ENCODE measurements at places on chromosomes 1 and 21. TPM values are rescaled to one million over a fixed set of nuclear protein-coding genes. Genes with fewer than 3 reads are reported as not detected.

- DNase-seq = no peak
These were observed 21.5 kb upstream of the LYST start for GRCh38 chr1:235888119-235888643.

NPHP4 gene
- 14.0 TPM for polyA plus RNA-seq

DNA sequence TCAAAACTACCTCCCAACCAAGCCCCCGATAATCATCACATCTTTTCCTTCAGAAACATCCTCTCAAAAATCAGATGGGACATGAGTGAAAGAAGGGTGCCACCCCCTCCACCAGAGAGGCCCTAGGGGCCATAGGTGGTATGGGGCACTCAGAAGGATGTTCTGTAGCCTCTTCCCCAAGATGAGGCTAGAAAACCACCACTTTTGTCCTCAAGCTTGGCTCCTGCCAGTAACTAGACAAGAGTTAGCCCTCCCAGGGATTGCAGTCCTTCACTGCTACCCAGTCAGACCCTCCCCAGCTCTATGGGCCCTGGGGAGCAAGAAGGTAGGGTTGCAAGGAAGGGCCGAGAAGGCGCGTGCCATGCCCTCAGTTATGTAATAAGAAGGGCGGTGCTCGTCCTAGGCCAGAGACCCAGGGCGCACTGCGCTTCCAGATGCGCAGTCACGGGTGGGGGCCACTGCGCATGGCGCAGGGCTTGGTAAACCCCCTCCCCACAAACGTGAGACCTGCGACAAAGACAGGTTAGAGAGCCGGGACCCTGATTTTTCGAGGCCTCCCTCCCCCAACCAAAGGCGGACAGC is 69.7 kb downstream of the CD46 start:
- no peak for DNase-seq

DNA sequence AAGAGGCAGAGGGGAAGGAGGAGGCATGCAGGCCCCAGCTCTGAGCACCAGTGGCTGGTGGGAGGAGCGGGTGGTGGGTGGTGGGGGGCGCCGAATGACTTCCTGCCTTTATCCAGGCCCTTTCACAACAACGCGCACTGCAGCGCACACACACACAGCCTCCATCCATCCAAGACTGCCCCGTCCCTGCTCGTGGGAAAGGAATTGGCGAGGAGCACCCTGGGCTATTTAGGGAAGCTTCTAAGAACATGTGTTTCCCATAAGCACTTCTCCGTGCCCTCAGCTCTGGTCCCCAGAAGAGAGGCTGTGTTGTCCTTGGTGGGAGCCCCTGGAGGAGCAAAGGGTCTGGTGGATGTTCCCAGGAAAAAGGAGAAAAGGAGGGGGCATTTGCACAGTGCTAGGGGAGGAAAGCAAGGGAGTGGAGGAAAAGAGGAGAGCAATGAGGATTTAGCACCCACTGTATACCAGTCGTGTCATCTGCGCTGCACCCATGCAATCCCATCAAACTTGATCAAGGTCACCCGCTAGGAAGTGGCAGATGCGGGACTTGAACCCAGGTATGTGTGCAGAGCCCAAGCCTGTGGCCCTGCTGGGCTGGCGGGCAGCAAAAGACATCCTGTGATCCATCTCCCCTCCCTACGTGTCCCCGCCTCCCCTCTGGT is 28.1 kb downstream of the EPHA2 start:
- DNase-seq = no peak

CFHR4 gene
- not detected for polyA plus RNA-seq

DNA sequence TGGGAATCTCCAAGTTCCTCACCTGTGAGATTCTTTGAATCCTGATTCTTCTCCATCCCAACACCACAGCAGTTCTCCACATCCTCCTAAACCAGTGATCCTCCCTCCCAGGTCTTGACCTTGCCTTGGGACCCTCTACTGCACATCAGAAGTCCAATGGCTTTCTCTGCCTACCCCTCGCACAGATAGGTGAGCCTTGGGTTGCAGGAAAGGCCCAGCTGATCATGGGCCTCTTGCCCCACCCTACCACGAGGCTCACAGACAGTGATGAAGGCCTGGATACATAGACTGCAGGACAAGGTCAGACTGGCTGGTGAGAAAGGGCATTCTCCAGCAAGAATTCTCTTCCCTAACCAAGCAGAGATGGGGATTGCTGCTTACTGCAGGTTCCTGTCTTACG is 825 bp downstream of the FABP3 start:
- no peak for DNase-seq

DNA sequence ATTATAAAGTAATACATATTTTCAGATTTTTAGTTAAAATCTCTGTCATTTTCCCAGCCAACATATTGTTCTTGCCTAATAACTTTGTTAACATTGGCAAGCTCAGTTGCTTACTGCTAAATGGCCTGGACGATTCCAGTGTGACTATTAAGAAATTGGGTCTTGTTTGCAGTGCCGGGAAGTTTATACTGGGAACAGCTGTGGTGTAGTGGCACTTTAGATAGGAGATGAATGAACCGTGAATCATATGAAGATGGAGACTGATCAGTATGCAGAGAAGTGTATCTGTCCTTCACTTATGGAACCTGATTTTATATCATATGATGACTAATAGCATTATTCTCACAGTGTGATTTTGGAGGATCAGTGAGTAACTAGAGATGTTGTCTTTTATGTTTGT is 3.3 kb downstream of the CHRM3 start:
- DNase-seq = no peak

DNA sequence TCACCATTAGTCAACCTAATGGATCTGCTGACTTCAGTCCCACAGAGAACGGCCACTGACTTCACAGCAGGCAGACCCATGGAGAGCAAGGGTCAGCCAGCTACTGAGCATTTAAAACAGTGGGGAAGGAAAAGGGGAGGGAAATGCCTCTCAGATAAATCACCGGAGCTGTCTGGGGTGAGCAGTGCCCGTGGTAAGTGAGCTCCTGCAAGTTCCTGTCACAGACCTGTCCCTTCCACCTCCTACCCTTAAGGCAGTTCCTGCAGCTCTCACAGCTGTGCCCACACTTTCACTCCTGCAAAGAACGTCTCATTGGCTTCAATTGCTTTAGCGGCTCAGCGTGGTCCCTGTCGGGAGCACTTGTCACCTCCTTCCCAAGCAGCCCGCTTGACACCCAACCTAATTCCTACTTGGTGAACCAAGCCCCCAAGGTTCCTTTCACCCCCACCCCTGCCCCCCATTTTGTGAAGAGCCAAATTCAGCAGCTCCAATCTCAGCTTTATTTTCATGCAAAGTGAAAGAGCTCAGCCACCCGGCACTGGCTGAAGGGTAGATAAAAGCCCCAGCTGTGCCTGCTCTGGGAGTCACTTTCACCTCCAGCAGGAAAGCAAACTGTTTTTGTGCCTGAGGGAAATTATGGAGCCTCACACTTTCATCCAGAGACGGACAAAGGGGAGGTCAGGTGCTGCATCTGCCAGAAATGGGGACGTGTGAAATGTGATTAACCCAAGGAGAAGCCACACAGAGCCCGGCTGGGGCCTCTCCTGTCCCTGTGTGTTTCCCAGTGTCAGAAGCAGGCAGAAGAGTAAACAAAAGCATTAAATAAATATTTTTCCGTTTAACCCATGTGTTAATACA is 306.2 kb downstream of the TTLL7 start:
- DNase-seq = peak; percentile 47

NDUFV3 gene
- 38.7 TPM for polyA plus RNA-seq

FCRLA gene
- 0.11 TPM for polyA plus RNA-seq

PLA2G2F gene
- polyA plus RNA-seq = not detected

GLRX2 gene
- polyA plus RNA-seq = 16.4 TPM

GRCh38 chr21:40433538-40433937 is 413.4 kb downstream of the DSCAM start:
- DNase-seq = no peak

DNA sequence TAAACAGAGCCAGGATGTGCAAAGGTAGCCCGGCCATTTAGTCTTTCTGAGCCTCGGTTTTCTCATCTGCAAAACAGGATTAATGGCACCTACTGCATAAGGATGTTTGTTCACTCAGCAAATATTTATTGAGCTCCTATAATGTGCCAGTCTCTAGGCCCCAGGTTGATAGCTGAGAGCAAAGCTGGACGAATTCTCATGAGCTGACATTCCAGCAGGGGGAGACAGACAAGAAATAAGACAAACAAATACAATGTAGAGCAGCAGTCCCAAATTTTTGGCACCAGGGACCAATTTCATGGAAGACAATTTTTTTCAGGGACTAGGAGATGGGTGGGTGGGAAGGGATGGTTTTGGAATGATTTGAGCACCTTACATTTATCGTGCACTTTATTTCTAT is 74.3 kb upstream of the PAX7 start:
- DNase-seq = no peak

- no peak for DNase-seq
These were observed 191.4 kb downstream of the DAB1 start for GRCh38 chr1:57232500-57232899.

NBPF20 gene
- 1.0 TPM for polyA plus RNA-seq

GRCh38 chr1:1407636-1408318 is 684 bp upstream of the MRPL20 start:
- no peak for DNase-seq

GRCh38 chr1:234760303-234760723 is 150.3 kb upstream of the IRF2BP2 start:
- DNase-seq = no peak

SLAMF7 gene
- polyA plus RNA-seq = 0.44 TPM

DNA sequence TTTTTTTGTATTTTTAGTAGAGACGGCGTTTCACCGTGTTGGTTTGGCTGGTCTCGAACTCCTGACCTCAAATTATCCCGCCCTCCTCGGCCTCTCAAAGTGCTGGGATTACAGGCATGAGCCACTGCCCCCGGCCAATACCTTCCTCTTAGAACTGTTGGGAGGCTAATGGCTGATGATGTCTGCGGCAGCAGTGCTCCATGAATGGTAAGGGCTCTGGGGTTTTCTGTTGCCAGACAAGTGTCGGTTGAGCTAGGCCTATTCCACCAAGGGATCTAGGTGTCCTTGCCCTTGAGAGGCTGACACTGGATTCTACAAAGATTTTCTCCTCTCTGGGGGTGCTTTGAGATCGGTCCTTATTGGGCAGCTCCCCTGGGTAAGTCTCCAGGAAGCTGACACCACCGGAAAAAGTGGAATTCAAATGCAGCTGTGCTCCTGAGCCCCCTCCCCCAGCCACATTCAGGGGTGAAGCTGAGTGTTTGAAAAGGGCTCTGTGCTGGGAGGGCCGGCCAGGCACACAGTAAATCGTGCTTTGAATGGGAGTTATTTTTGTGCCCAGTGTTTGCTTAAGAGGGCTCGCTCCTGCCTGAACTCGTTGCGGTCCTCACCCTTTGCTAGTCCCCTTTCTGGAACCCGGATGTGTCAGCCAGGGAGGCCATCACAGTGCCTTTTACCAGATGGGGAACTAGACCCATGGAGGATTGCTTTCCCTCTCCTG is 5.2 kb downstream of the SOX13 start:
- DNase-seq = no peak

- no peak for DNase-seq
These were observed 63.4 kb upstream of the SRSF10 start for GRCh38 chr1:24043345-24044032.

PEX19 gene
- polyA plus RNA-seq = 81.9 TPM

GRCh38 chr1:240352769-240353168 is 259.2 kb downstream of the GREM2 start:
- no peak for DNase-seq

AMY2A gene
- polyA plus RNA-seq = not detected

DNA sequence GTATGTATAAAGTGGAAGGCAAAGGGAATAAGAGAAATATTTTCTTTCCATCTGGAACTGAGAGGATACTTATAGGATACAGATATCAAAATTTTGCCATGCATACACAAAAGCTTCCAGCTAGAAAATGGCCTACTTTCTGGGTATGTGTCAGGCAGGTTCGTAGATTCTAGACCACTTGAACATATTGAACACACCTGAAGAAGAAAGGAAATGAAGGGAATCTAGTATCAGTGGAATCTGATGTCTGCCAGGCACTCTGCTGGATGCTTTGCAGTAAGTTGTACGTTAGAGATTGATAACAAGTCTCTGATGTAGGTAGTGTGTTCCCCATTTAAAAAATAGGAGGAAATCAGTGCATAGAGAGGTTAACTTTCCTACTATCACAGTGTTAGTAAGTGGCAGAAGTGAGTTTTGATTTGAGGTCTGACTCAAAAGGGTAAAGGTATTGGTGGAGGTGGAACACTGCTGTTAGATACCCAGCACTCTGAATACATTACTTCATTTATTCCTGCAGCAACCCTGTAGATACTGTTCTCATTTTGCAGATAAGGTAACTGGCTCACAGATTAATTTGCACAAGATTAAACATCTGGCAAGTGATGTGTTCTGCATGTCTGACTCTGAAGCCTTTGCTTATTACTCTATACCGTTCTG is 3.0 kb downstream of the CAMSAP2 start:
- no peak for DNase-seq

- no peak for DNase-seq
These were observed 8.4 kb upstream of the BGLAP start for GRCh38 chr1:156233426-156234127.

KCND3 gene
- 0.93 TPM for polyA plus RNA-seq

- DNase-seq = no peak
These were observed 146.2 kb downstream of the C1orf21 start for GRCh38 chr1:184533049-184533448.

DNA sequence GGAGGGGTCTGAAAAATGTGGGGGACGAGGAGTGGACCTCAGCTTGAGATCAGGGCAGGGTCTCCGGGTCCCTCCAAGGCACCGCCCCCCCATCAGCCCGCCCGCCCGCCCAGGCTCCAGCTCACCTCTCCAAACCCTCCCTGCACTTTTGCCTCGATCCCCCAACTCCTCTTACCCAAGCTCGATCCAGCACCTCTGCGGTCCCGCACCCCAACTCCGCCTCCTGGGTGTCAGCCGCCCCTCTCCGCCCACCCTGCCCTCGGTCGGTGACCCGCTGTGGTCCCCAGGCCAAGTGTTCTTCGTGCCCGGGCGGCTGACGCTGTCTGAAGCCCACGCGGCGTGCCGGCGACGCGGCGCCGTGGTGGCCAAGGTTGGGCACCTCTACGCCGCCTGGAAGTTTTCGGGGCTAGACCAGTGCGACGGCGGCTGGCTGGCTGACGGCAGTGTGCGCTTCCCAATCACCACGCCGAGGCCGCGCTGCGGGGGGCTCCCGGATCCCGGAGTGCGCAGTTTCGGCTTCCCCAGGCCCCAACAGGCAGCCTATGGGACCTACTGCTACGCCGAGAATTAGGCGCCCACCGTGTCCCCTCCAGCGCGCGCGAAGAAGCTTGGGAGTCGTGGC is 5.7 kb downstream of the HAPLN2 start:
- DNase-seq = no peak

DNA sequence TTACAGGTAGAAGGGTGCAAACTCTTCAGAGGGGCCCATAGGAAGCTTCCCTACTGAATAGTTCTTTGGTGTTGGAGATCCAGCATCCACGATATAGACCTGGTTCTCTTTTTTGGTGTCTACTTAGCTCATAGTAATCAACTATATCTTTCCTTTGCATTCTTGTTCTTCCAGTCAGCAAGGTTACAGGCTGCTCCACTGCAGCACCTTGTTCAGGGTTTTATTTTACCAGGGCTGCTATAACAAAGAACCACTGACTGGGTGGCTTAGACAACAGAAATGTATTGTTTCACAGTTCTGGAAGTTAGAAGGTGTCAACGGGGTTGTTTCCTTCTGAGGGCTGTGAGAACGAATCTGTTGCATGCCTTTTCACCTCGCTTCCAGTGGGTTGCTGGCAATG is 136.3 kb downstream of the CLEC20A start:
- no peak for DNase-seq

SAMD13 gene
- 6.9 TPM for polyA plus RNA-seq

SOX13 gene
- 49.0 TPM for polyA plus RNA-seq

Data from right renal pelvis (tissue), 4 donors.